ENCODE measurements at places on chromosomes 2 and 18.

DNA sequence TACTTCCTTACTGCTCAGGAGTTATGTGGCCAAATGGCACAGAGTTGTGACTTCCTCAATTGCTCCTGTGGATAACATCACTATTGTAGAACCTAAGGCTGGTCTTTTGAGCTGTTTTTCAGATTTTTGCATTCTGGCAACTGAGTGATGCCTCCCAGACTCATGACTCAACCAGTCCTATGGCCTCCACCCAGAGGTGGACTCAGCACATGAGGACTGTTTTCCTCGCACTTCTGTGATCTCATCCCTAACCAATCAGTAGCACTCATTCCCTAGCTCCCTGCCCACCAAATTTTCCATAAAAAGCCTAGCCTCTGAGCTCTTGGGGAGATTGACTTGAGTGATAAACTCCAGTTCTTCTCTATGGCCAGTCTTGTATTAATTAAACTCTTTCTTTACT, 407.9 kb upstream of the TNP1 start:
- no peak for DNase-seq

DNA sequence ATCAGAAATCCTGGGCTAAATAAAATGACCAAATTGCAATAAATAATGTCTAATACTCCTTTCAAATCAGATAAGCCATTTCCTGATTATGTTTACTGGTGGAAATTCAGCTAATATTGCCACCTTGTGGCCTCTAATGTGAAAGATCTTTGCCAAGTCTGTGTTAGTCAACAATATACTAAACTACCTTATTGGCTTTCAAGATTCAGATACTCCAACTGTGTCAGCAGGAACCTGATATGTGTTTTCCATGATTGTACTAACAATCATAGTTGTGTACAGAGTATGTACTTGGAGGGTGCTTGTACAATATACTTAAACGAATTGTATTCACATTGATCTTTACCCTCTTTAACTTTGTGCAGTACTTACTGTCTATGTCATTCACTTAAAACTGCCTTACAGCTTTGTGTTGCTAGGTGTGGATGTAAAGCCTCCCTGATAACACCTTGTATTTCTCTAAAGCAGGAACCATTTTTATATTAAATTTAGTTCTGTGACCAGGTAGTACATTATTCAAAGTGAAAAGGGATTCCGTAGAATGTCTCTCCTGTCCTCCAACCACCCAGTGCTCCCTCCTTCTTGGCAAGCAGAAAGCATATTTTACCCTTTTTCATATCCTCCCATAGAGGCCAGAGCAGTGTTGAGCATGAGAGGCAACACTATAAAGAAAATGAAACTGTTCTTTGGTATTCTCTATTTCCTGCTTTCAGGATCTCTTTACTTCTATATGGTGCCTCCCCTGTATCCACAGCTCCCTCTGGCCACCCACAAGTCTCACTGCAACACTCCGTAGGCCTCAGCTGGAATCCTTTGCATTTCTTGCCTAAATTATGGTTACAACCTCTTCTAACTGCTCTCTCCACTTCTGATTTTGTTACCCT, 75.2 kb upstream of the C2orf15 start:
- peak; percentile 43 for DNase-seq

DNA sequence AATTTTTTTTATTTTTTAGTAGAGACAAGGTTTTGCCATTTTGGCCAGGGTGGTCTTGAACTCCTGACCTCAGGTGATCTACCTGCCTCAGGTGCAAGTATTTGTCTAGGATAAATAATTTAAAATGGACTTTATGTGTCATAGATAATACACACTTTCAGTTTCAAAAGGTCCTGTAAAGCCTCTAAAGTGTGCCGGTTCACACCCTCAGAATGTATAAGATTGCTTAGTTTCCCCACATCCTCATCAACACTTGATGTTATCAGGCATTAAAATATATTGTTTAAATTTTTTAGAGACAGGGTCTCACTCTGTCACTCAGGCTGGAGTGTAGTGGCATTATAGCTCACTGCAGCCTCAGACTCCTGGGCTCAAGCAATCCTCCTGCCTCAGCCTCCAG, 170.5 kb downstream of the ANKRD44 start:
- no peak for DNase-seq

- no peak for DNase-seq
Observed at GRCh38 chr18:6497543-6497942, 82.8 kb upstream of the L3MBTL4 start.

DNA sequence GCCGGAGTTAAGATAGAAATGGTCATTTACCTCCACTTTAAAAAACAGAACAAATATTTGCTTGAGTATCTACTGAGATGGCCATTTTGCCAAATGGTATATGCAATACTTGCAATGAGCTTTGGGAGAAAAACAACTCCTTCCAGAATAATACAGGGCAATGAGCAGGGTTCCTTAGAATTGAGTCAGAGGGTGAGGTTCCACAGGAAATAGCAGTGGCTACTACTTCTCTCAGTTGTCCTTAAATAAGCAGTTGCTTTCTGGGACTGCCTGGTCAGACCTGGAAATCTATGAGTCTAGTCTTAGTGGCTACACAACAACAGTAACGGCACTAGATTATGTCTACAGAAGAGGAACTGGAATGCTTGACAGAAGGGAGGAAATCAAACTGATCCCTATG, 80.9 kb upstream of the CCDC85A start:
- DNase-seq, result no peak

All from Daoy (cell line).